Stimulated activated CD4-positive, alpha-beta T cell treated with anti-CD3 and anti-CD28 coated beads, Interleukin-15, amount 100 ng/mL, for 1 hour (primary cell): ENCODE measurements at places on chromosomes 16 and 17.
A peak's percentile ranks its signal among the peaks of the same experiment; 100 is the strongest.

DNA sequence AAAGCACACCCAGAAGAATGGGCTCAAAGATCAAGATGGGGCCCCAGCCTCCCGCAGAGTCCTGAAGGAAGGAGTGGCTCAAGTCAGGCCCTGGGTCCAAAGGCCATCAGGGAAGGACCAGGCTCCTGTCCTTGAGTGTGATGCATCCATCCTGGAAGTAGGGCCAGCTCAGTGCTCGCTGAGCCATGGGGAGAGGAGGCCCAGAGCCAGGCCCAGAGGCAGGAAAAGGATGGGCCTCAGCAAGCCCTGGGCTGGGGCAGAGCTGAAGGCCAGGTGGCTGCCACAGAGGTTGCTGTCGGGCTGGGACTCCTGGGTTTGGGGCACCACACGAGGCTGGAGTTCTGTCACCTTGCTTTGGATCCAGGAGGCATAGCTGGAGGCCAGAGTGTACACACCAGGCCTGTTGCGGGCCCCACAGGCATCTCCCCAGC is 3.7 kb downstream of the PRSS8 start:
- DNase-seq: no peak

DNA sequence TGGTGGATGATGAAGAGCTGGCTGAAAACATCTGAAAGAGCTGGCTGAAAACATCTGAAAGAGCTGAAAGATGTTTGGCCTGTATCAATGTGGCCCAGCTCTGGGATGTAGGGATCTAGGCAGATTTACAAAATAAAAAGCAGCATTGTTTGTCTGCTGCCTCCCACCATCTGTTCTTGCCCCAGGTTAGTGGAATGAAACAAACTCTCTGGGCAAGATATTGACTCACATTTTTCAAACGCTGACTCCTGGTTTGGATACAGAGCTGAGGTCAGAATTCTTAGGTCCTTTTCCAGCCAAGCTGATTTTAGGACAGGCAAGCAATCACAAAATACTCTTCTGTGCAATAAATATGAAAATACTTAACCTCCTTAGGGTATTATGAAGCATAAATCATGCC is 139.0 kb downstream of the STX8 start:
- DNase-seq: no peak

GRCh38 chr17:68290955-68291835 is at the start of the genes ARSG and SLC16A6:
Gene ARSG, plus strand, starts transcription at chr17:68291495. Its CDS starts 15,999 bp downstream, at chr17:68307494.
Gene SLC16A6, minus strand, starts transcription at chr17:68291127. Its CDS starts 12,807 bp downstream, at chr17:68278320.
- peak; percentile 79 for DNase-seq

GRCh38 chr17:40242774-40243173 is 23.7 kb downstream of the WIPF2 start:
- no peak for DNase-seq

DNA sequence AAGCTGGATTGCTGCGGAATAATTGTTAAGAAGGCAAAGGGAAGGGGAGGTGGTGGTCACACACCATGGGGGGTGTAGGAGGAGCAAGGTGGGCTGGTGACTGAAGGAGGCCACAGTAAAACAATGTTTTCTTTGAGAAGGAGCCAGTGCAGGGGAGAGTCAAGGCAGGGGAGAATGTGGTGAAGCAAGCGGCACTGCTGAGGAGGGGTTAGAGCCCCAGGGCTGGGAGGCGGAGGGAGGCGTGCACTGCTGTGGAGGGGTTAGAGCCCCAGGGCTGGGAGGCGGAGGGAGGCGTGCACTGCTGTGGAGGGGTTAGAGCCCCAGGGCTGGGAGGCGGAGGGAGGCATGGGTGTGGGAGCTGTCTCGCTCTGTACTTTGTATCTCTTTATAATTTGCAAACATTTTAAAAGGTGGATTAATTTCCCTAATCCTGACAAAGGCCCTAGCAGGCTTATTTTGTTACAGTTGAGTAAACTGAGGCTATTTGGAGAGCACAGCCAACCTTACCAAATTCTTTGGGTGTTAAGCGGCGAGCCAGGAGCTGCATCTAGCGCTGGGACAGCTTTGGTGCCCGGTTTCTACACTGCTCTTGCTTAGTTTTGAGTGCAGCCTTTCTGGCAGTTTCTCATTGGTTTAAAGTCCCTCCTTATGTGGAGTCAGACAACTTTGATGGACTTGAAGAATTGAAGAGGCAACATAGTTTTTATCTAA is 20.9 kb downstream of the RPTOR start:
- DNase-seq: no peak

GRCh38 chr17:37789771-37790541 is 45.1 kb upstream of the HNF1B start:
- no peak for DNase-seq
